Memory B cell (primary cell): ENCODE measurements at places on chromosomes 13 and 19.

GRCh38 chr19:9132422-9132821 lies 5.7 kb upstream of the OR7G3 start:
- no peak for DNase-seq

DNA sequence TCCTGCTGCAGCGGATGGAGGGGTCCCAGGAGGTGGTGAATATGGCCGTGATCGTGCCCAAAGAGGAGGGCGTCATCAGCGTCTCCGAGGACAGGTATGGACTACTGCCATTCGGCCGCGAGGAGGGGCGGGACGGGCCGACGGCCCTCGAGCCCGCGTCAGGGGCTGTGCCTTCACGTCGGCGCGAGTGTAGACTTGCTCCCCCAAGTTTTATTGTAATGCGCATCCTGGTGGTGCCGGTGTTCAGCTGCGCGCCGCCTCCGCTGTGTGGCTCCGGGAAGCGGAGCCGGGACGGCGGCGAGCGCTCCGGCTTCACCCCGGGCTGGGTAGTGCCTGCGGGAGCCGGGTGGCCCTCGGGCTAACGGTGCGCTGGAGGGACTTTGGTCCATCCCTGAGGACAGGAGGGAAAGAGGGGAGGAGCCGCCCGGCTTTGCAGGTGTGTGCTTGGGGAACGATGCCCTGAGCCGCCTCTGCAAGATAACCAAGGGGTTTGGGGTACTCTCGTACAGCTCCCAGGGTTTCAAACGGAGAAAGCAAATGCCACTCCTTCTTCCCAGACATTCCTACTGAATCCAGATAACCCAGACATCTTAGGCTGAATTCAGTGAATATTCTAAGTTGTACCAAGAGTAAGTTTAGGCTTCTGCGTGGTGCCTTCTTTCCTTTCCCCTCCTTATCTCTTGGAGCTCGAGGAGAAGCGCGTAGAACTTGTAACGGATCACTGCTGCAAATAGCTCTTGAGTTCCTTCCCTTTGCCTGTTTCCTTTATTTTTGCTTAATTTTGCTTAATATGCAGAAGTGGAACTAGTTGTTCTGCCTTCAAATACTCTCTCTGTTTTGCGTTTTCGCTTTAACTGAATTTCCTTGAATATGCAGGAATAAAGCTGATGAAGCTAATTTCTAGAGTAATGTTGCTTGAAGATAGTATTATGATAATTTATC lies 740 bp downstream of the WDFY2 start:
- DNase-seq: no peak

GRCh38 chr13:67343777-67344176 lies 113.6 kb upstream of the PCDH9 start:
- no peak for DNase-seq

DNA sequence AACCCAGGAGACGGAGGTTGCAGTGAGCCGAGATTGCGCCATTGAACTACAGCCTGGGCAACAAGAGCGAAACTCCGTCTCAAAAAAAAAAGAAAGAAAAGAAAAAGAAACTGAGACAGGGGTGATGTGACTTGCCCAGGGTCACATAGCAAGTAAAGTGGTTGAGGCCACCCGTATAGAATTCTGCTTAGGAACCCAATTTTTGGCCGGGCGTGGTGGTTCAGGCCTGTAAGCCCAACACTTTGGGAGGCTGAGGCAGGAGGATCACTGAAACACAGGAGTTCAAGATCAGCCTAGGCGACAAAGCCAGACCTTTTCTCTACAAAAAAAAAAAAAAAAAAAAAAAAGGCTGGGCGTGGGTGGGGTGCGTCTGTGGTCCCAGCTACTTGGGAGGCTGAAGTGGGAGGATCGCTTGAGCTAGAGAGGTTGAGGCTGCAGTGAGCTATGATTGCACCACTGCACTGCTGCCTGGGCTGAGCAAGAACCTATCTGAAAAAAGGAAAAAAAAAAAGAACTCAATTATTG lies 1.3 kb downstream of the SNRPA start:
- no peak for DNase-seq

DNA sequence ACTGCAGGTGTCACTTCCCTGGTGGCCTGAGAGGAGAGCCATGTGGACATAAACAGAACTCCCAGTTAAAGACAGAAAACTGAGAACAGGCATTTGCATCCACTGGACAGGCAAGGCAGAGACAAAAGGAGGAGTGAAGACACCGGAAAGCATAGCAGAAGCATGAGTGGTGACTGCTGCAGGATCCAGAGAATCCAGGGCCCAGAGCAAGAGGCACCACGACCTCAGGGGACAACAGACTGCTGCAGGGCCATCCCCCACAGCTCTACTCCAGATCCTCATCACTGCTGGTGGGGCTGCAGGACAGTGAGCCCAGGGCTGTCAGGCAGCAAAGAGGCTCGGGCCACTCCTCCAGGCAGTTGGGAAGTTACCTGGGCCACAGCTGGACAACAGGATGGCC lies 14.5 kb upstream of the ISYNA1 start:
- no peak for DNase-seq

DNA sequence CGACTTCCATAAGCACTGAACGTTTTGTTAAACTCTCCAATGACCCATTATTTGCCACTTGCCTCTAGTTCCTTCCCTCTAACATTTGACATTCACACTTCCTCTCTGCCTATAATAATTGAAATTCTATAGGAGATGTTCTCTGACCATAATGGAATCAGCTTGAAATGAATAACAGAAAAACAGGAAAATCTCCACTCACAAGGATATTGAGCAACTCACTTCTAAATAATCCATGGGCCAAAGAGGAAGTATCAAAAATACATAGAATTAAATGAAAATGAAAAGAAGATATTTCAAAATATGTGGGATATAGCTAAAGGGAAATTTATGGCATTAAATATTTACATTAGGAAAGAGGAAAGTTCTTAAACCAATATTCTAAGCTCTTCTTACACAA lies 3.4 kb upstream of the FCGBP start:
- DNase-seq: no peak

GRCh38 chr13:28301839-28302238 lies 163.5 kb downstream of the PAN3 start:
- DNase-seq: no peak

DNA sequence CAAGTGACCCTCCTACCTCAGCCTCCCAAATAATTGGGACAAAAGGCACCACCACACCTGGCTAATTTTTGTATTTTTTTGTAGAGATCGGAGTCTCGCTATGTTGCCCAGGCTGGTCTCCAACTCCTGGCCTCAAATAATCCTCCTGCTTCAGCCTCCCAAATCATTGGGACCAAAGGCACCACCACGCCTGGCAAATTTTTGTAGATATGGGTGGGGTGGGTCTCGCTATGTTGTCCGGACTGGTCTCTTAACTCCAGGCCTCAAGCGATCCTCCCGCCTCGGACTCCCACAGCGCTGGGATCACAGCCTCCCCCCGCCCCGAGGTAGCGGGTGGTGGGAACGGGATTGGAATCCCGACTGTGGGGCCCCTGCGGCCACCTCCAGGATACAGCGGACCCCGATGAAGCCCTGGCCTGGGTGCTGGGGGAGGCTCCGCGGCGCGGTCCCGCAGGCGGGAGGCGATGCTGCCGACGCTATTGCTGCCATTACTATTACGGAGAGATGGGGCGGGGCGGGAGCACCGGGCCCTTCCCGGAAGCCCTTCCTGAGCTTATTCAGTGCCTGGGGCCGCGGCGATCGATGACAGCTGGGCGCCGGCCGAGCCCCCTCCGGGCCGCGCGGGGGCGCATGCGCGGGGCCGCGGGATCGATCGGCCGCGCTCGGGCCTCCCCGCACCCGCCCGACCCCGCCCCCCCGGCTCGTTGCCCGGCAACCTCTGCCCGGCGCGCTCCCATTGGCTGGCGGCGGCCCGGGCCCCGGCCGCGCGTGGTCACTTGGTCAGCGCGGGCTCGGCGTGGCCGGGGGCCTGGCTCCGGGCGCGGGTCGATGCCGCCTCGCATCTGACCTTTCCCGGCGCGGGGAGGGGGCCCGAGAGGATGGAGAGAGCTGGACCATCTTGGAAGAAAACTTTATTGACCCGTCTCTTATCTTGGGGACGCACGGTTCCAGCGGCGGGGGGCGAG lies 27.9 kb upstream of the ONECUT3 start:
- no peak for DNase-seq

GRCh38 chr13:86729206-86729605 lies 930.0 kb upstream of the SLITRK6 start:
- no peak for DNase-seq

- no peak for DNase-seq
Observed at GRCh38 chr19:1715540-1715939, 37.8 kb upstream of the ONECUT3 start.

GRCh38 chr19:58351990-58352755 lies 1.1 kb downstream of the A1BG start:
- DNase-seq: no peak

GRCh38 chr19:39405261-39405957 lies 1.2 kb upstream of the ZFP36 start:
- DNase-seq: no peak

GRCh38 chr19:53532362-53532761 lies 5.6 kb upstream of the ZNF331 start:
- DNase-seq: no peak

GRCh38 chr19:5152013-5152763 lies 183.3 kb downstream of the KDM4B start:
- no peak for DNase-seq
